HT1080 (cell line): ENCODE measurements at places on chromosomes 7 and 10. TPM values are rescaled to one million over a fixed set of nuclear protein-coding genes. Genes with fewer than 3 reads are reported as not detected.

The MCM10 gene
- 49.7 and 51.6 TPM in 2 replicates for total RNA-seq

DNA sequence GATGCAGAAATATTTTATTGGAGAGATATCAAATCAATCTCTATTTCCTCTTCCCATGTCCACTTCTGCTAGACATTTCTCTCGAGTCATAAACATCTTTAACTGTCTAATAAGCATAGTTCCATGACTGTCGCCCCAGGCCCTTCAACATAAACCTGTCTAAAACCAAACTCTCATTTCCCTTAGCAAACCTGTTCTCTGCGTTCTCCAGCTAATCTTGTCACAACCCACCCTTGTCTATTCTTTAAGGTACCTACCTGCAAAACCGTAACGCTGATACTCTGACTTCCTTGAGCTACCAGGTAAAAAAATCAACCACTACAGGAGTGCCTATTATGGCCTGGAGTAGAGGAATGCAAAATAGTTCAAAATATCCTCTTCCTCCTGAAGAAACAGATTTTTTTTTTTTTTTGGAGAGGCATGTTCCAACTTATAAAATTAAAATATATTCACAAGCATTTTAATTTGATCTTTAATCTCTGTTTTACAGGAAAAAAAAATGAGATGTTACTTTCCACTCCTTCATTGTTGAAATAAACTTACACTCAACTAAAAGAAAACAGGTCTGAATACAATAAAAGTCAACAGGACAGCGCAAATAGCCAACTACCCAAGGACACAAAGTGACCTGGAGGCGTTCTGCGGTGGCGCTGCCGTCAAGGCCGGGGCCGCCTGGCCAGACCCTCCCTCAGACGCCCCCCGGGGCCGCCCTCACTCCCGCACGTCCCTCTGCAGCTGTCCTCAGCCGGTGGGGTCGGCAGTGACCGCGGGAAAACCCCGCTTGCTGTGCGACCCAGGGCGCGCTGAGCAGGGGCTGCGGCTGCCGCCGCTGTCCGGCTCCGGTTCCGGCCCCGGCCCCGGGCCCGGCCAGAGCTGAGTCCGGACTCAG is 765 bp downstream of the SLC25A40 start:
- DNase-seq, result no peak

DNA sequence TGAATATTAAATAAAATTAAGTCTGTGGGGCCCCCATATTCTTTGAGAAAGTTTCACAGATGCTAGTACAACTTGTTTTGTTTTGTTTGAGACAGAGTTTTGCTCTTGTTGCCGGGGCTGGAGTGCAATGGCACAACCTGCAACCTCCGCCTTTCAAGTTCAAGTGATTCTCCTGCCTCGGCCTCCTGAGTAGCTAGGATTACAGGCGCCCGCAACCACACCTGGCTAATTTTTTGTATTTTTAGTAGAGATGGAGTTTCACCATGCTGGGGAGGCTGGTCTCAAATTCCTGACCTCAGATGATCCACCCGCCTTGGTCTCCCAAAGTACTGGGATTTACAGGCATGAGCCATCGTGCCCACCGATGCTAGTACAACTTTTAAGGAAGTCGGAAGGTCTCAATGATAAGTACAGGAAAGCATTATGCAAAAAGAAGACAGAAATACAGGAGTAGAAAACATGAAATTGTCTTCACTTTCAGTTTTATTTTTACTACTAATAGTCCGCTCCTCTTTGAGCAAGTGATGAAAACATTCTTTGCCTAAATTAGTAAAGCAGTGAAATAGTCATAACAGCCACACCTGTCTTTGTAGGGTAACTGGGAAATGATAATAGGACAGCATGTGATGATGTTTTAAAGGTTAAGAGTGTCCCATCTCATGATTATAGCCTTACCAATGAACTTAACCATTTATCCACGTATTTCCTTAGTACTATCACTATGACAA is 147.5 kb downstream of the SEMA3D start:
- no peak for DNase-seq

DNA sequence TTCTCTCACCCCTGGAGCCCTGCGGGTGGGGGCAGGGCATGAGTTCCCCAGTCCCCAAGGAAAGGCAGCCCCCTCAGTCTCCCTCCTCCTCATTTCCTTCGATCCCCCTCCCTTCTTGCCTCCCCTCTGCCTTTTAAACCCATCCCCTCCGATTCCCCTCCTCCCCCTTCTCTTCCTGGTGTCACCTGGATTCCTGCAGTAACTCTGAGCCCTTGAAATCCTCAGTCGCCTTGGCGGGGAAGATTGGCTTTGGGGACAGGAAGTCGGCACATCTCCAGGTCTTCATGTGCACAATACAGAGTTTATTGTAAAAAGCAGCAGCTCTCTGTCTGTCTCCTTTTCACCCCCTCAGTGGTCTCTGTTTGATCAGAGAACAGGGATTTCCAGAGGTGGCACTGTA is 1.3 kb upstream of the MUC12 start:
- DNase-seq, result no peak

The TMEM184A gene
- total RNA-seq, result 1.1 and 1.5 TPM in 2 replicates

GRCh38 chr10:125698481-125698998 is 15.6 kb upstream of the TEX36 start:
- peak; percentile 7 for DNase-seq
